ENCODE measurements at places on chromosomes 7 and 10.

DNA sequence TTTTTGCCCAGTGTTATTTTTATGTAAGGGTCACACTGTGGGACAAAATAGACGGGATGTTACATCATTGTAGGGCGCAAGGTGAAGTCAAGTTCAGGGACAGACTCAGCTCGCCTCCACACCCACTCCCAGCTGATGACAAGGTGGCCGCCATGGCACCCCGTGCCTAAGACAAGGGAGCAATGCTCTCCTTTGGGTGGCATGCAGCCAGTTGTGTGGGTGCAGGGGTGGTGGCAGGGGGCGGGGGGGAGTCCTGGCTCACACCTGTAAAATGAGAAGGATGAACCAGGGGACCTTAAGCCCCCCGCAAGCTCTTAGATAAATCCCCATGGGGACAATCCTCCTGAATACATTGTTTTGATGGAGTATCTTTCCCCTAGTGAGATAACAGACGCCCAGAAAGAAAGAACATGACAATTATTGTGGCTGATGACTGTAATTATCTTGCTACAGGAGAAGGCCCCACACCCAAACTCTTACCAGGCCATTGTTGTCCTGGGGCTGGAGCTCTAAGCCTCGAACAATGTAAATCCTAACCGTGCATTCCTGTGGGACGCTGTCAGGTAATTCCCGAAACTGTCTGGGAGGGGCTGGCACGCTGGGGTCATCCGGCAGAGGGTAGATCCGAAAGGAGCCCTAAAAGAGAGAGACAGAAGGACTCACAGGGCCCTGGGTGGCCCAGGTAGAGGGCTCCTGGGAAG lies 148.7 kb downstream of the MYOF start:
- DNase-seq, result no peak

DNA sequence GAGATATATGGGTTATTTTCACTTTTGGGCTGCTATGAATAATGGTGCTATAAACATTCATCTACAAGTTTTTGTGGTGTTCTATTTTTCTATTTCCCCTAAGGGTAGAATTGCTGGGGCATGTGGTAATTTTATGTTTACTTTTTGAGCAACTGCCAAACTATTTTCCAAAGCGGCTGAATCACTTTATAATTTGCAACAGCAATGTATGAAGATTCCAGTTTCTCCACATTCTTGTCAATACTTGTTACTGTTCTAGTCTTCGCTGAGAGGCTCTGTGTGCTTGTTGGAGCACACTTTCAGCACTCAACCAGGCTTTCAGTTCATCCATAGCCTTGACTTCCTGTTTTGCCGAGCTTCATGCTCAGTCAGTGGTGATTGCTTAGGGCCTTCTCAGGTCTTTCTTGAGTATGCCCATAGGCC lies 39.0 kb downstream of the ADK start:
- DNase-seq, result no peak

DNA sequence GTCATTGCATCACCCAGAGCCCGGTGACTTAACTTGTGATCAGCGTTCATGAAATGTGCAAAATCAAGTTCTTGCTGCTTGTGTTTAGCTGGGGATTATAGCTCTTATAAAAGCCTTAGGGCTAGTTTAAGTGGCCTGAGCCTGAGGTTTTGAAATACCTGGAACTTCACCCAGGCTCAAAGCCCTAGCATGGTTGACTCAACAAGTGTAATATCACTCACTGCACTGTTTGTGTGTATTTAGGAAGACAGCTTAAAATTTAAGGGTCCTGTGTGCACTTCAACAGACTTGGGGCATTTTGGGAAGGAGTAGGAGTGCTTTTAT lies 489.5 kb downstream of the GATA3 start:
- no peak for DNase-seq

GRCh38 chr10:29737074-29737593 lies 102.4 kb upstream of the SVIL start:
- no peak for DNase-seq

GRCh38 chr10:62081341-62082270 lies 180.1 kb downstream of the ARID5B start:
- no peak for DNase-seq

DNA sequence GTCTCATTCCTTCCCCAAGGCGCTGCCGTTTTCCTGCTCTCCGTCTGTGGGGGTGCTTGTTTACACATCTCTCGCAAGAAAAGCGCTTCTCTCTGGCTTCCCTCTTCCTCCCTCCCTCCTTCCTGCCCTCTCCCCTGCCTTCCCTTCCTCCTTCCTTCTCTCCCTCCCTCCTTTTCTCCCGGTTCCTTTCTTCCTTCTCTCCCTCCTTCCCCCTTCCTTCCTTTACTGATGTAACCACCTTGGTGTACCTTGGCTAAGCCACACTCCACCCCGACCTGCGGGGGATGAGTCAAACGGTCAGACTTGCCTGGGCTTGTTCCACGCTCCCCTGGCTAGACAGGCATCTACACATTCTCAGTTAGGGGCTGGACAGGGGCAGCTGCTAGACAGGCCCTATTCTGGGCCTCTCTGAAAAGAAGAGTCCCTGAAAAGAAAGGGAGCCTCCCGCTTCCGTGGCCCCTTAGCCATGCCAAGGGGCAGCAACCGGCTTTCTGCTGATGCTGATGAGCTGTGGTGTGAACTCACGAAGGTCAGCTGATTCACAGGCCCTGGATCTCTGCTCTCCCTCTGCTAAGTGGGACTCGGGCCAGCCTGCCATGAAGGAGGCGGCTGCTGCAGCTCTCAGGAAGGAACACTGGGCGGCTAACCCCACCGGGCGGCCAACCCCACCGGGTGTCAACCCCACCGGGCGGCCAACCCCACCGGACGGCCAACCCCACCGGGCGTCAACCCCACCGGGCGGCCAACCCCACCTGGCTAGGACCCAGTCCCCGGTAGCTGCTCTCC lies 216.8 kb downstream of the TCERG1L start:
- no peak for DNase-seq

- DNase-seq, result no peak
Measured at GRCh38 chr7:20980232-20980631, 193.5 kb upstream of the SP8 start.

- DNase-seq, result no peak
Measured at GRCh38 chr7:19116121-19117090, 1.0 kb downstream of the TWIST1 start.

DNA sequence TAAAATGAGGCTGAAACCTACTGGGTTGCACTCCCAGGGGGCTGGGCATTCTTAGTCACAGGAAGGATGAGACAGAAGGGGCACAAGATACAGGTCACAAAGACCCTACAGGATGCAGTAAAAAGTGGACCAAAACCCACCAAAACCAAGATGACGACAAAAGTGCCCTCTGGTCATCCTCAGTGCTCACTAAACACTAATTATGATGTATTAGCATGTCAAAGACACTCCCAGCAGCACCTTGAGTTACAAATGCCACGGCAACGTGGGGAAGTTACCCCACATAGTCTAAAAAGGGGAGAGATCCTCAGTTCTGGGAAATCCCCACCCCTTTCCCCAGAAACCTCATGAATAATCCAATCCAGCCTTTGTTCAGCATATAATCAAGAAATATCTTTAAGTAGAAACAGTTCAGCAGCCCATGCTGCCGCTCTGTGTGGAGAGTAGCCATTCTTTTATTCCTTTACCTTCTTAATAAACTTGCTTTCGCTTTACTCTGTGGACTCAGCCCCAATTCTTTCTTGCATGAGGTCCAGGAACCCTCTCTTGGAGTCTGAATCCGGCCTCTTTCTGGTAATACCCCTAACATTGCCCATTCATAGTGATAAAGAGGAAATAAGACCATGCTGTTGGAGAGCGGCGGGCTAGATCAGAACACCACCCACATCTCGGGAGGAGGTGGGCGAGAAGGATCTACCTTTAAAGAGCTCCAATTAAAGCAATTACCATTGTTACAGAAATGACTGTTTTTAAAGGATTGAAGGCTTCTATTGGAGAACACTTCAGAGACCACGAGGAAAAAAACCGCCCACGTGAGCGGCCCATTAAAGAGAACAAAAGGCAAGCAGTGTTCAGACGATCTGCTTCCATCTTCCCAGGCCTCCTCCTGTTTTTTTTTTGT lies 170.9 kb downstream of the USP6NL start:
- DNase-seq, result no peak

GRCh38 chr7:41328131-41328530 lies 374.8 kb downstream of the INHBA start:
- DNase-seq, result no peak

DNA sequence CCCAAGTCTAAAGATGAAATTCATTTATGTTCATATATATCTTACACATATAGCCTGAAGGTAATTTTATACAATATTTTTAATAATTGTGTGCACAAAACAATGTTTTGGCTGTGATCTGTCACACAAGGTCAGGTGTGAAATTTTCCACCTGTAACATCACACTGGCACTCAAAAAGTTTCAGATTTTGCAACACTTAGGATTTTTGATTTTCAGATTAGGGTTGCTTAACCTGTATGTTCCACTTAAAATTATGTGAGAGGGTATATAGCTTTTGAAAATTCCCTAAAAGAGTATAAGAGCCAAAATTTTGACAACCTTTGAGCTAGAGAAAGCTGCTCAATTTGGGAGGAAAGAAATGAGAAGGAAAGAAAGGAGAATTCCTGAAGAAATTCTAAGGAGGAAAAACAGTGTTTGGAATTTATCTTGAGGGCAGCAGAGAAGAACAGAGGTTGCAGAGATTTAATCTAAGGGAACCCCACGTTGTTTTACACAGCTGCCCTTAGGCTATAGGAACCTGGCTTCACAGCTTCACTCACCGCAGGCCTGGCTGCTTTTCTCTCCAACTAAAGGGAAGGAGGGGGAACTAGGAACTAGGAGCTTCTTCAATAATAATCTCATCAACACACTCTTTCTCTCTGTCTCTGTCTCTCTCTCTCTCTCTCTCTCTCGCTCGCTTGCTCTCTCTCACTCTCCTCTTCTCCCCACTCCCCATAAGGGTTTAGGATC lies 8.5 kb downstream of the VOPP1 start:
- no peak for DNase-seq

DNA sequence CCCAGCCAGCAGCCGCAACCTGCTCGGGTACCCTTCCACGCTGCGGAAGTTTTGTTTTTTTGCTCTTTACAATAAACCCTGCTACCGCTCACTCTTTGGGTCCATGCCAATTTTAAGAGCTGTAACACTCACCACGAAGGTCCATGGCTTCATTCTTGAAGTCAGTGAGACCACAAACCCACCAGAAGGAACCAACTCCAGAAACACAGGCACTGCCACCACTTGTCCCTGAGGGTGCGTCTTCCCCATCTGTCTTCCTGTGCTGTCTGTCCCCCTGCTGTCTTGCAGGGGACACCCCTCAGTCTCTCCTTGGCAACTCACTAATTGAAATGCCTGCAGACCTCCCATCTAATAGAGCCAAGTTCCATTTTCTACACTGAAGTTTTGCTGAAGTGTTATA lies 48.5 kb upstream of the RSU1 start:
- DNase-seq, result no peak

- no peak for DNase-seq
Measured at GRCh38 chr10:130455111-130455695, 319.0 kb downstream of the GLRX3 start.

- DNase-seq, result no peak
Measured at GRCh38 chr7:40645197-40645596, 510.4 kb downstream of the SUGCT start.

GRCh38 chr10:6520138-6520537 lies 59.9 kb downstream of the PRKCQ start:
- no peak for DNase-seq

GRCh38 chr7:138282997-138283396 lies 177.1 kb upstream of the TRIM24 start:
- DNase-seq, result no peak

DNA sequence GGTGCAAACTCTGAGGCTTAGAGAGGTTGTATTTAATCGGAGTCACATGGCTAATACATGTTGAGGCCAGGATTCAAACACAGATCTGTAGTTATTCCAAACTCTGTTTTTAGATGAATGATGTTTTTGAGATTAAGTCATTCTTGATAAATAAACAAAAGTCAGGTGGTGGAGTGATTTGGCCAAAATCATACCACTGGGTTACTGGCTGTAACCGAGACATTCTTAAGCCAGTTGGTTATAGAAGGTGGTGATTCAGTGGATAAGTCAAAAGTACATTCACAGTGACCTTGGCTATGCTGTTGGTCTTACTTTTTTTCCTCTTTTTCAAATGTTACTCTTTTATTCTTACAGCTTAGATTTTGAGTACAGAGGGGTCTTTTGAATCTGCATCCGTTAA lies 361.4 kb downstream of the KIF20B start:
- no peak for DNase-seq

GRCh38 chr10:14751014-14751896 lies 23.4 kb downstream of the FAM107B start:
- no peak for DNase-seq

DNA sequence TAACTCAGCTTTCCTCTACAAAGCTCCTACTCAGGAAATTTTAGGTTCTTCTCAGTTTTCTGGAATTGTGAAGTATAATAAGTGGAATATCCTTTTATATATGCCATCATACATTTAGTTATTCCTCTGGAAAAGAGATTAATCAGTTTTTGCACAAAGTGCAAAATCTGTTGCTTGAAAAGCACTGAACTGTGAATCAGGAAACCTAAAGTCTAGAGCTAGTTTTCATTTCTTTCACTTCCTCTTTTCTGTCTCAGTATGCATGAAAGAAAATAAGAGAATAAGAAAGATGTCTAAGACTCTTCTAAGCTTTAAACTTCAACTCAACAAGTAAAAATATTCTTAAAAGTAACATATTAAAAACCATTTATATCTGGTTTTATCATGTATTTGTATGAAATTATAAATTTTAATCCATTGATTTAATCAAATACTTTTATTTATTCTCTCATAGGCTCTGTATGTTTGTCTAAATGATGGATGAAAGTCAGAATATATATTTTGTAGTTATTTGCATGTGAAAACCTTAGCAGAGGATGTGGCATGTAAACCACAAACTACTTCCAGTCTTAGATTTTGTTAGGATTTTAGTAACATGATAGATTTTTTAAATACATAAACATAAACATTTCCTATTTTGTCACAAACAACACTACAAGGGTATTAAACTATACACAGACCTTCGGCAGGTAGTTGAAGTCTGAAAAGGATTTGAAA lies 1073.0 kb downstream of the XPNPEP1 start:
- no peak for DNase-seq

- no peak for DNase-seq
Measured at GRCh38 chr10:69768386-69768785, 33.3 kb upstream of the COL13A1 start.

Measured in stimulated activated CD4-positive, alpha-beta T cell treated with anti-CD3 and anti-CD28 coated beads, TNF-alpha, amount 100 ng/mL, for 1 hour (primary cell).